SJSA1 (cell line): ENCODE measurements at places on chromosomes 4 and X. TPM values are rescaled to one million over a fixed set of nuclear protein-coding genes. Genes with fewer than 3 reads are reported as not detected.

Gene SAGE1
- total RNA-seq = not detected in 2 replicates

Gene PRICKLE3
- 2.4 and 3.6 TPM in 2 replicates for total RNA-seq

Gene FOXP3
- not detected in 2 replicates for total RNA-seq

Gene FRAS1
- 0.19 and 0.21 TPM in 2 replicates for total RNA-seq

Gene NBDY
- 8.3 and 16.7 TPM in 2 replicates for total RNA-seq

Gene JCHAIN
- not detected in 2 replicates for total RNA-seq

Gene GAGE12J
- not detected in 2 replicates for total RNA-seq

Gene MAGEB10
- not detected in 2 replicates for total RNA-seq

Gene RS1
- total RNA-seq = 0.05 TPM in 1 of 2 replicates, not detected in the other

Gene SLC2A9
- total RNA-seq = not detected in 2 replicates

Gene DMRTC1
- total RNA-seq = not detected in 2 replicates

Gene ITIH6
- total RNA-seq = not detected in 2 replicates

Gene MAGT1
- 71.1 and 85.9 TPM in 2 replicates for total RNA-seq

Gene L1CAM
- 0.05 TPM in 1 of 2 replicates, not detected in the other for total RNA-seq

Gene GABRG1
- not detected in 2 replicates for total RNA-seq

Gene C1QTNF7
- total RNA-seq = not detected in 2 replicates

Gene UNC5C
- total RNA-seq = 0.03 TPM in 1 of 2 replicates, not detected in the other

Gene CSAG3
- not detected in 2 replicates for total RNA-seq

Gene CYSLTR1
- 0.11 and 0.63 TPM in 2 replicates for total RNA-seq

Gene PRAF2
- 5.0 and 5.6 TPM in 2 replicates for total RNA-seq
